Central memory CD8-positive, alpha-beta T cell (primary cell): ENCODE measurements at places on chromosomes 7 and 10.

- no peak overlapping the region for H3K27ac ChIP-seq
- no peaks in the 10 kb centered on the region for H3K4me1 ChIP-seq
- H3K4me3 ChIP-seq, result no peak overlapping the region
Measured at GRCh38 chr10:23404461-23404980, 34.4 kb upstream of the OTUD1 start.

DNA sequence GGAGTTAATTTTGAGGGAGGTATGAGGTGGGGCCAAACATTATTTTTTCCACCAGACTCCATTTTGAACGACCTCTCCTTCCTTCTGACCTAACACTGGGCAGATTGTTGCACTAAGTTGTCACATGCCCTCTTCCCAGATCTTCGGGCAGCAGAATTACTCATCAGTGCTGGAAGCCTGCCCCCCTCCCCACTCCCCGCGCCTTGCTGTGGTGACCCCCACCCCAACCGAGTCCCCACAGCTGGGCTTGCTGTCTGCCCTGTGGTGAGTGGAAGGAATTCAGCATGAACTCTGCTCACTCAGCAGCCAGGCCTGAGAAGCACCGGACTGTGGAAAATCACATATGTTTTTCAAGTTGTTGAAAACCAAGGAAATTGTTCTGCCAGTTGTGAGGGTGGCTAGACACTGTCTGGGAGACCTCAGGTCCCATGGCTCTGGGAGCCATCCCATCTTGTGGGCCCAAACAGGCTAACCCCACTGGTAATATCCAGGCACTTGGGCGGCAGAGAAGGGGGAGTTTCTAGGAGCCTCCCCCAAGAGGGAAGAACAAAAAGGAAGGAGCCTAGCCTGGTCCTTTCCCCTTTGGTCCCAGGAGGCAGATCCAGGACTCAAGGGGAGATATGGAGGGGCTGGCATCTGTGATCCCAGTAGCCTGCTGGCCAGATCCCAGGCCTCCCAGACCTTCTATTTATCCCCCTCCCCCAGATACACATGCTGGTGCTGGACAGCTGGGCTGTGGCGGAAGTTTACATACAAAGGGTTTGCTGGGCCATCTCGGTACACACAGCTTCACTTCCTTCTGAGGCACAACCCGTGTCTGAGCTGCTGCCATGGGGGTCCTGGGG is 3.5 kb upstream of the AEBP1 start:
- H3K27ac ChIP-seq, result no peak overlapping the region
- peaks cover under 1% of the 10 kb centered on the region for H3K36me3 ChIP-seq
- H3K4me1 ChIP-seq, result no peaks in the 10 kb centered on the region
- no peak overlapping the region for H3K4me3 ChIP-seq
- peaks cover 23% of the 10 kb centered on the region for H3K27me3 ChIP-seq

DNA sequence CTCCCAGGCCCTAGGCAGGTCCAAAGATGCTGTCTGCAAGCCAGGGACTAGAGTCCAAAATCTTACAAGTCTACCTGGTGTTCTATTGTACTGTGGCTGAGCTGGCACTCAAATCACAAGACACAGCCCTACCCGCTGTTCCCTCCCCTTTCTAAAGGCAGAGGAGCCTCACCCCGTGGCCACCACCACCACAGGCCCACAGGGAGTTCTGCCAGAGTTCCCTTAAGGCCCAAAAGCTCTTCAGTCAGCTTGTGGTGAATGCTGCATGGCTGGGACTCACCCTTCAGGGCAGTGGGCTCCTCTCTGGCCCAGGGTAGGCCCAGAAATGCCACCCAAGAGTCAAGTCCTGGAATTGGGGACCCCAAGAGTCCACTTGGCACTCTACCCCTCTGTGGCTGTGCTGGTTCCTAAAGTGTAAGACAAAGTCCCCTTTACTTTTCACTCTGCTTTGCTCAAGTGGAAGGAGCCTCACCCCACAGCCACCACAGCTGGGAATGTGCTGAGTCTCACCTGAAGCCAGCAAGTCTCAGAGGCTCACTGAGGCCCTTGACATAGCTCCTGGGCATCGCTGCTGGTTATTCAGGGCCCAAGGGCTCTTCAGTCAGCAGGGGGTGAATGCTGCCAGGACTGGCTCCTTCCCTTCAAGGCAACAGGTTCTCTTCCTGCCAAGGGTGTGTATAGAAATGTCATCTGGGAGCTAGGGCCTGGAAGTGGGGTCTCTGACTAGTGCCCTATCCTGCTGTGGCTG is 48.8 kb upstream of the PSAP start:
- no peaks in the 10 kb centered on the region for H3K27me3 ChIP-seq
- H3K27ac ChIP-seq, result no peak overlapping the region
- no peaks in the 10 kb centered on the region for H3K4me1 ChIP-seq
- peaks cover 4% of the 10 kb centered on the region for H3K36me3 ChIP-seq
- no peak for DNase-seq

GRCh38 chr10:131773370-131774343 is 127.2 kb upstream of the PPP2R2D start:
- peaks cover 10% of the 10 kb centered on the region for H3K27me3 ChIP-seq
- no peak overlapping the region for H3K27ac ChIP-seq
- DNase-seq, result no peak
- no peak overlapping the region for H3K4me3 ChIP-seq

- peaks cover 3% of the 10 kb centered on the region for H3K36me3 ChIP-seq
- H3K27ac ChIP-seq, result no peak overlapping the region
- no peak for DNase-seq
- H3K4me1 ChIP-seq, result peaks cover under 1% of the 10 kb centered on the region
Measured at GRCh38 chr10:100025576-100025975, 15.8 kb upstream of the DNMBP start.

- no peak overlapping the region for H3K4me3 ChIP-seq
- DNase-seq, result no peak
- no peaks in the 10 kb centered on the region for H3K4me1 ChIP-seq
- H3K27me3 ChIP-seq, result peaks cover 74% of the 10 kb centered on the region
- no peak overlapping the region for H3K27ac ChIP-seq
Measured at GRCh38 chr10:547591-548081, 141.8 kb downstream of the DIP2C start.

- no peaks in the 10 kb centered on the region for H3K27me3 ChIP-seq
- H3K36me3 ChIP-seq, result peaks cover 4% of the 10 kb centered on the region
- no peak for DNase-seq
- H3K27ac ChIP-seq, result no peak overlapping the region
- H3K4me3 ChIP-seq, result no peak overlapping the region
- no peaks in the 10 kb centered on the region for H3K4me1 ChIP-seq
Measured at GRCh38 chr10:48437546-48437945, 131.1 kb downstream of the MAPK8 start.

GRCh38 chr7:35401217-35401879 is 147.4 kb upstream of the TBX20 start:
- no peak overlapping the region for H3K27ac ChIP-seq
- H3K36me3 ChIP-seq, result peaks cover 2% of the 10 kb centered on the region
- no peaks in the 10 kb centered on the region for H3K4me1 ChIP-seq
- DNase-seq, result no peak
- H3K4me3 ChIP-seq, result no peak overlapping the region

DNA sequence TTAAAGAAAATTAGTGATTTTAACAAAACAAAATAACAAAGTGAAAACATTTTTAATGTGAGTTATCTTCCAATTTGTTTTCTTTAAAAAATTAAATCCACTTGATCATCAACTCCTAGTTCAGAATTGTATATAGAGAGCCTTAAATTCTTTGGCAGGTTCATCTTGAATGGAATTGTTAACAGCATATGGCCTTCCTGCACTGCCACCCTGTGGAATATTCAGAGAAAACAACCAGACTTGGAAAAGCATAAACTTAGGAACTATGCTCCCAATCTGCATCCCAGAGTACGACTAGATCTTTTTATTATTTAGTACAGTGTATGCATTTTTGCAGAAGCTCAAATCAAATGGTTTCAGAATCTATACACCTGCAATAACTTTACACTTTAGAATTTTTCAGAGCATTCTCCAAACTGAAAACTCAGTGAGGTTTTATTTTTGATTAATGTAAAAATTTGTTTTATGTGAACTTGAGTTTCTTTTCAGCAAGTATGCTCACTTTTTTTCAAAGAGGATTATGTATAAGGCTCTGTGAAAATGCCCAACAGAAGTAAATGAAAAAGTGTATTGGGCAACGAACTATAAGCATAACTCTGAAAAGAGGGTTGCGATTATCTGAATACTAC is 44.9 kb upstream of the ANK3 start:
- no peak overlapping the region for H3K27ac ChIP-seq
- no peak for DNase-seq
- peaks cover 2% of the 10 kb centered on the region for H3K36me3 ChIP-seq
- H3K4me1 ChIP-seq, result no peaks in the 10 kb centered on the region
- no peak overlapping the region for H3K4me3 ChIP-seq
- no peaks in the 10 kb centered on the region for H3K27me3 ChIP-seq

DNA sequence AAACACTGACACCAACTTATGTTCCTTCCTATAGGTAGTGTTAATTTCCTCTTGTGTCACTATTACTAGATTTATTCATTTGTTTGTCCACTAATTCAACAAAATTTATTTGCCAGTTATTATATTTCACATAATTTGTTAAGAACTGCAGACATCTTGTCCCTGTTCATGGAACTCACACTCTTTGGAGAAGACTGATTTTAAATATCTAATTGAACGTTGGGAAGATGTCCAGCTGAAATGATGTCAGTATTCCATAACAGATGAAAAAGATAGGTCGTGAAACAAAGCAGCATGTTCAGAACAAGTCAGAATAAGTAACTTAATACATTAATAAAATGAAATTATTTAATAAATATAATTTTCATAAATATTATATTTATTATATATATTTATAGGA is 873.1 kb upstream of the PHF14 start:
- H3K36me3 ChIP-seq, result no peaks in the 10 kb centered on the region
- DNase-seq, result no peak
- no peaks in the 10 kb centered on the region for H3K27me3 ChIP-seq
- H3K27ac ChIP-seq, result no peak overlapping the region

- H3K27me3 ChIP-seq, result no peaks in the 10 kb centered on the region
- H3K36me3 ChIP-seq, result peaks cover 21% of the 10 kb centered on the region
- peak; percentile 2 for DNase-seq
- peaks cover 6% of the 10 kb centered on the region for H3K4me1 ChIP-seq
- H3K27ac ChIP-seq, result no peak overlapping the region
- no peak overlapping the region for H3K4me3 ChIP-seq
Measured at GRCh38 chr10:98427011-98427515, 12.1 kb upstream of the PYROXD2 start.

- no peaks in the 10 kb centered on the region for H3K36me3 ChIP-seq
- no peaks in the 10 kb centered on the region for H3K27me3 ChIP-seq
- no peak overlapping the region for H3K27ac ChIP-seq
- no peaks in the 10 kb centered on the region for H3K4me1 ChIP-seq
- DNase-seq, result no peak
Measured at GRCh38 chr7:47591655-47592572, 10.0 kb upstream of the TNS3 start.

DNA sequence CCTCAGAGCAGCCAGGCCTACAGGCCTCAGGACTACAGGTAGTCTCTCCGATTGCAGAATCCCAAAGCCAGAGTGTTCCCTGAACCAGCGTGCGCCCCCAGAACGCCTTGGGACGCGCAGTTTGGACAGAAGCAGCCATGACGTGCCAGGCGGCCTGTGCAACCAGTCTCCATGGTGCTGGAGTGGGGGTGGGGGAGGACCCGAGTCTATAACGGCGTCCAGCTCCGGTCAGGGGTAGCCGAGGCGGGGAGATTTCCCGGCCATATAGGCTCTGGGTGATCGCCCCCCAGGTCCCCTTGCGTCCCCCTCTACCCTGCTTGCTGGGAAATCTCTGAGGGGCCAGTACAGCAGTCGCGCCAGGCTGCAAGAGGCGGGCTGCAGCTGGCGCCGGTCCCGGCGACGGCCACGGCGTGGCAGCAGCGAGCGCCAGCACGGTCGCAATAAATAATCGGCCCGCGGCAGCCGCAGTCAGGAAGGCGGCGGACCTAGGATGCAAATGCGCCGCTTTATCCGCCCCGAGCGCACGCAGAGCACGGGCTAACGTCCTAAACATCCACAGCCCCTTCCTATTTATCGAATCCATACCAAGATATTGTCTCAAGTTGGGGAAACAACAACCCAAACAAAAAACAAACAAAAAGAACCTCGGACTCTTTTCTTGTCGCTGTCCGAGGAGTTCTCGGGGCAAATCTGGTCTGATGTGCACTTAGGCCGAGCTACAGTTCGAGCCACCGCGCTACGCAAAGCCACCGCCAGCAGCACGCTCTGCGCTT is 1.6 kb downstream of the HOXA3 start:
- H3K4me3 ChIP-seq, result peak overlapping the region; percentile 82
- H3K27ac ChIP-seq, result peak overlapping the region; percentile 77
- H3K36me3 ChIP-seq, result peaks cover 16% of the 10 kb centered on the region

DNA sequence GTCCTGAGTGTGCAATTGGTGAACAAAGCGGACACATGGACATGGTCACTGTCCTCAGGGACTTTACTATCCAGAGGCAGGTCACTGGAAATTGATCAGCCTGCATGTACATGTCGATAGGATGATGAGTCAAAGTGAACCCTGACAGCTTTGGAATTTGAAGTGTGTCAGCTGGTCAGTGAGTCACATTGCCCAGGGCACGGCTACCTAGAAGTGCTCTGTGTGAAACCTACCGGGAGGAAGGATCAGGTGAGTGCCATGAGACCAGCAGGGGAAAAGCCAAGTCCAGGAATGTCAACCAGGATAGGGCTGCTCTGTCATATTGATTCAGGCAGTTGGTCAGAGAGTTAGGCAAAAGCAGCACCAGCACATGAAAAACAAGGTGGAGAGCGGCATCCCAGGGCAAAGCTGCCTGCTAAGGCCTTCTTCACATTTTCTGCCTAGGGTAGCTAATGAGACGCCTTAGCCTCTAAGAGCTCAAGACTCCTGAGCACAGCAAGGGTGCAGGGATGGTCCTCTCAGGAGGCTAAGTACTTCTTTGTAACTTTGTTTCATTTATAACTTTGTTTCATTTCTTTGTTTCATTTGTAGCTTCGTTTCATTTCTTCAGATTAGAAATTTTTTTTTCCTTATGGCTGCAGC is 19.4 kb upstream of the PDCD4 start:
- H3K4me1 ChIP-seq, result peaks cover 77% of the 10 kb centered on the region
- H3K27ac ChIP-seq, result peak overlapping the region; percentile 35
- no peaks in the 10 kb centered on the region for H3K27me3 ChIP-seq
- peak overlapping the region; percentile 34 for H3K4me3 ChIP-seq
- peaks cover 11% of the 10 kb centered on the region for H3K36me3 ChIP-seq
- no peak for DNase-seq

GRCh38 chr10:29621161-29621560 is 13.6 kb downstream of the SVIL start:
- peak overlapping the region; percentile 58 for H3K27ac ChIP-seq
- no peaks in the 10 kb centered on the region for H3K27me3 ChIP-seq
- peaks cover 7% of the 10 kb centered on the region for H3K4me1 ChIP-seq
- no peaks in the 10 kb centered on the region for H3K36me3 ChIP-seq
- no peak overlapping the region for H3K4me3 ChIP-seq

DNA sequence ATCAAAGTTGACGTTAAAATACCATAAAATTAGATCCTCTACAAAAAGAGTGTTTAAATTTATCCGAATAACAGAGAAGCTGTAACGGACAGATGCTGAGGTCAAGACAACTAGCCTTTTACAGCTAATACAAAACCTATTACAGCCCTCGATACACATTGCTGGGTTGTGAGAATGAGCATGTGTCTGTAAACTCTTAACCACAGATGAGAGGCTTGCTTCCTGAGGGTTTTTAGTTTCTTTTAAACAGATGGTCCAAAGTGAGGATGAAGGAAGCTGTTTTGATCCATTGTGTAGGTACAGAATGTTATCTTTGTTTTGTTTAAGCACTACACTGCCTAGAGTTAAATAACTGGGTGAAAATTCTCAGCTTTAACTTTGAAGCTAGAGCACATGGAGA is 578.2 kb downstream of the PARD3 start:
- H3K4me1 ChIP-seq, result no peaks in the 10 kb centered on the region
- no peaks in the 10 kb centered on the region for H3K36me3 ChIP-seq
- H3K27me3 ChIP-seq, result no peaks in the 10 kb centered on the region
- no peak for DNase-seq
- no peak overlapping the region for H3K27ac ChIP-seq
